ENCODE measurements at places on chromosomes 5 and 9.

DNA sequence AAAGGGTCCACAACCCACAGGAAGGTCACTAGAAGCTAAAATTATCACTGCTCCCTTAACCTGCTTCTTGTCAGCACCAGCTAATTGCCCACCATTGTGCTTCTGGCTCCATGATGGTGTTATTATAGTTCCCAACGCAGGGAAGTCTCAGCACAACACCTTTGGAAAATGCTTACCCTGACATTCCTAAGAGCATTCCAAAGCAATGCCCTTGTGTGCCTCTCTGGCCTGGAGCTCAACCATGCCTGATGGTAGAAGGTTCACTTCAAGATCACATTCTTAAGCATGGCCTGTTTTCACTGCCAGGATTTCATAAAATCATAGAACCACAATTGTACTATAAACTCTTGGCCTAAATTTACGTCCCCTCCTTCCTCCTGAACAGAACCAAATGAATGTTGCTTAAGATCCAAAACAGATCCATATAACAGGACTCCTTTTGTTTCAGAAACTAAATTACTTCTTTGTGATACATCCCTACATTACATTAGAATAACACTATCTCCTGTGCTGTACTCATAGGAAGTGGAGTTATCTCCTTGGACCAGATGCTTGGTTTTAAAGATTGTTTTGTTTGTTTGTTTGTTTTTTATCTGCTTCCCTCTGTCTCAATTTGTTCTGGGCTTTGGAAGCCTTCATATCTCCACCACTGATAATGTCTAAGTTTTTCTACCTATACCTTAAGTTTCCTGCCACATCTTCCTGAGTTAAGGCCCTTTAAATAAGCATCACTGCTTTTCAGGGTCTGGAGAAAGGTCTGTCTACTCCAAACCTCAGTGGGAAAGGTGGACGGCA lies 32.1 kb downstream of the ARL15 start:
- DNase-seq = no peak

- no peak for DNase-seq
Observed at GRCh38 chr5:114056185-114056538, 305.7 kb upstream of the KCNN2 start.

DNA sequence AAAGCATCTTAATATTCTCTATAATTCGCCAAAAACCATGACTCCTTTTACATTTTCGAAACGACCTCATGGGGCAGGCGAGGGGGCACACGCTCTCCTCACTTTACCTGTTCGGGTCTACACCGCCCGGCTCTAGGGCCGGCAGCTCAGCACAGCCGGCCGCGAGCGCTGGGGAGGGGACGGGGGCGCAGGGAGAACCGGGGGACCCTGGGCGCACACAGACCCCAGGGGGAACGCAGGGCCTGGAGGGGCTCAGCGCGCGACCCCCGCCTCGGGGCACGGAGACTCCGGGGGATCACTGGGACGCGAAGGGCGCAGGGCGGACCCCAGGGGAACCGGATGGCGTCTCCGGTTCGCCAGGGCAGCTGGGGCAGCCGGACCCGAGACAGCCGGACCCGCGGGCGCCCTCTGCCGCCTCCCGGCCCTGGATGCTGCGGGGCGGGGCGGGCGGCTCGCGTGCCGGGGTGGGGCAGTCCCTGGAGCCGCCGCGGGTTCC lies at the start of gene AHRR:
TSS of gene AHRR (plus strand) at position 485 of the 496 bp plus-strand sequence. CDS start 22,189 bp downstream, outside the sequence.
- peak; percentile 55 for DNase-seq

- DNase-seq = no peak
Observed at GRCh38 chr9:95025213-95026147, 292.0 kb downstream of the FANCC start.

DNA sequence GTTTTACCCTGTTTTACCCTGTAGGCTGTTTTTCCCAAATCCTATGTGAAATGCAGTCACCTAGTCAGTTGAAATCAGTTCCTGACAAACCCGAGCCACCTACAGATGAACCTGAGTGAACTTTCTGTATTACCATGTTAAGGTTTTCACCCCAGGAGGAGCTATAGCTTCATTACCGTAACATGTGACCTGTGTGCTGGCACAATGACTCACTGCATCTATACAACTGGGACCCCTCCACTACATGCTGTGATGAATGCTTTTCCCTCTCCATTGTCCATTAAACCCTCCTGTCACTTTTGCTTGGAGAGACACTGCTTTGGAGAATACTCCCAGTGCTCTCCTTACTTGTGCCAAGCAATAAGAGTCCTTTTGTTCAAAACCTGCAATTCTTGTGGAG lies 1974.8 kb downstream of the EFNA5 start:
- DNase-seq = peak; percentile 4

GRCh38 chr5:67426961-67427849 lies 230.6 kb upstream of the CD180 start:
- no peak for DNase-seq

- no peak for DNase-seq
Observed at GRCh38 chr5:123455640-123456039, 32.4 kb upstream of the CEP120 start.

GRCh38 chr9:88875400-88876120 lies 115.7 kb upstream of the S1PR3 start:
- DNase-seq = no peak

DNA sequence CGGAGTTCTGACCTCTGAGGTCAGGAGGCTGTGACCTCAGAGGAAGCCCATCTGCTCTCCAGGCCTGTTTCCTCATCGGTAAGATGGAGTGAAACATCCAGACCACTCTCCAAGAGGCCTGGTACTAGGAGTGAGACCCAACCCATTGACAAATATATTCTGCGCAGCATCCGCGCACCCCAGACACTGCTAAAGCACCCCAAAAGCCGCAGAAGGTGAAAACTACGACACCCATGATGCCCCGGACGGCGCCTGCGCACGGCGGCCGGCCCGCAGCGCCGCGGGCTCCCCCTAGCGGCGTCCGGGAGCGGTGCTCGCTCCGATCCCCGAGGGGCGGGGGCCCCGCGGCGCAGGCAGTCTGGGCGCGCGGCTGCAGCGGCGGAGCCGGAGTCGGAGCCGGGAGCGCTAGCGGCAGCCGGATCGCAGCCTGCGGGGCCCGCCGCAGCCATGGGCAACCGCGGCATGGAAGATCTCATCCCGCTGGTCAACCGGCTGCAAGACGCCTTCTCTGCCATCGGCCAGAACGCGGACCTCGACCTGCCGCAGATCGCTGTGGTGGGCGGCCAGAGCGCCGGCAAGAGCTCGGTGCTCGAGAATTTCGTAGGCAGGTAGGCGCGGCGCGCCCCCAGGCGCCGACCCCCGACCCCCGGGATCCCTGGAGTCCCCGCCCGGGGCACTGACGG lies at the start of gene DNM1:
TSS of gene DNM1 (plus strand) at position 356 of the 683 bp plus-strand sequence. CDS start at position 448, 92 bp downstream.
- DNase-seq = peak; percentile 50

DNA sequence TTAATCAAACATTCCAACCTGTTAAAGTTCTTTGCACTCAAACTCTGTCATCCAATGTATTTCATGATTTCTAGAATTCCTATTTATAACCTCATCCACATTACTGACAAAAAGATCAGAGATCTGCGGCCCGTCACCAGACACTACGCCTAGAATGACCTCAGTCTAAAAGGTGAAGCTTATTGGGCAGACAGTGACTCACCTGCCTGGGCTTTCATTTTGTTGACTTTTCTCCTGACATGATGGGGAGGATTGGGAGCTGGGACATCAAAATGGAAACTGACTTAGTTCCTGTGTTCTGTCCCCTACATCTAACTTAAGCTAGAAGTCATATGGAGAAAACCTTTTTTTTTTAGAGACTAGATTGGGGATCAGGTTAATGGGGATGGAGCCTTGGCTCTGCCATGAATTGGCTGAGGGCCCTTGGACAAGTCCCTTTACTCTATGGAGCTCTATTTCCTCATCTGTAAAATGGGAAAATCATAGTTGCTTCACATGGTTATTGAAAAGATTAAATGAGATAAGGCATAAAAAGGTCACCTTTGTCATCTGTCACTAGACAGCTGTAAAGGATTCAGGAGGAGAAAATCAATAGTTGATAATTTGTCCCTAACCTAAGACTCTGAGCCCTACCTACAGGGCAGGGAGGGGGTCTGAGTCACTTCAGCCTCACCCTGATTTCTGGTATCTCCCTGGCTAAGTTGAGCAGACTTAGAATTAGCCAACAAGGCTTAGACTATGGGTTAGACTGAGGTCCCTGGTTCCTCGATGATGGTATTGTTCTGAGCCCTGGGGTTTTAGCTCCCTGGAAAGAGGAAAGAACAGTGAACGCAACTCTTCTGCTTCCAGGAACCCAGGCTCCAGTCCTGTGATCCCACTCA lies 224.8 kb upstream of the TBC1D2 start:
- peak; percentile 59 for DNase-seq

DNA sequence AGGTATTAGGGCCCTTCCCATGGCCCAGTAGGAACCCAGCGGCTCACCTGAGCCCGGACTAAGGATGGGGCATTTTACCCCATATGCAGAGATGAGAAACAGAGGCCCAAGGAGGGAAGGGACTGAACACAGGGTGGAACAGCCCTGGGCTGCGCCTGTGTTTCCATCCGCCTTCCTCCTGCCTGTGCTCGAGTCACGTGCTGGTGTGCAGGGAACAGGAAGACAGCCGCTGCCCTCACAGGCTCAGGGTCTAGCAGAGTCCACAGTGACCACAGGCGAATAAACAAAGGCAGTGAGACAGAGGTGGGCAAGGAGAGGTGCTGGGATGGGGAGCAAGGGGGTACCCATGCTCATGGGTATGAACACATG lies 129.4 kb downstream of the C9orf50 start:
- DNase-seq = no peak

GRCh38 chr9:97983589-97984187 lies 547 bp downstream of the ANP32B start:
- DNase-seq = peak; percentile 17

DNA sequence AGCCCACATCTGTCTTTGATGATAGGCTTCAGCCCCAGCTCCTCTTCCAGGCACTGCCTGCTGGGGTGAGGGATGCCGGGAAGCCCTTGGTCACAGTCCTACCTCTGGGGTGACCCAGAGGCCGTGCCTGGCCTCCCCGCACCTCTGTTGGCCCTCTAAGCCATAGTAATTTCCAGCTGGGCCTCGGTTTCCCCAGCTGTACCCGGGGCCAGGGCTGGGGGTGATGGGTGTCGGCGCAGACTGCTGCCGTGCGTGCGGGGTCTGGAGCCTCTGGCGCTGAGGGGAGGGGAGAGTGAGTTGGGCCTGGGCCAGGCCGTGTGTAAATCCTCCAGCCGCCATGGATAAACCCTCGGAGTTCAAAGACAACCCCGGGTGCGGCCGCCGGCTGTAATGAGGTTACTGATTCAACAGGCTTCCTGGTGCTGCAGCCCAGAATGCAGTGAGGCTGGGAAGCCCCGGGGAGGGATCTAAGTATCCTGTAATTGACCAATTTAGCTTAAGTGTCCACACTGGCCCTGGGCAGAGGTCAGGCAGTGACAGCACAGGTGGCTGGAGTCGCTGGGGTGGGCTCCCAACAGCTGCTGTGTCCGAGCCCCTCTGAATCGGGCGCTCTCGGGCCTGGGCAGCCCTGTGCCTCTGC lies 7.1 kb downstream of the RXRA start:
- no peak for DNase-seq

- DNase-seq = no peak
Observed at GRCh38 chr5:1909346-1909985, 26.7 kb upstream of the IRX4 start.

GRCh38 chr5:75235711-75236110 lies 967 bp downstream of the ANKRD31 start:
- no peak for DNase-seq

DNA sequence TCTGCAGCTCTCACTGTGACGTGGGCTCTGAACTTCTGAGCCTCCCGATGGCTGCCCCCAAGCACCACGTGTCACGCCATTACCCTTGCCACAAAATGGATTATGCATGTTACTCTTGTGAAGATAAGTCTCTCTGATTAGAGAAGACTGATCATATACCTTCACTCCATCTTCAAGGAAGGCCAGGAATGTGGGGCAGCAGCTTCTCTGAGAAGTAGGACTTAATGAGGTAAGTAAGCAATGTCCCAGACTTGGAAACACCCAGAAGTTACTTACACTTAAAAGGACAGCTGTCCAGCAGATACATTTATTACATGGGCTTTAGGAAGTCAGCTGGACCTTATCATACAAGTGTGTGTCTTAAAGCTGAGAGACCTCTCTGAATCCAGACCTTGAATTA lies 155.0 kb downstream of the FGF1 start:
- DNase-seq = no peak

GRCh38 chr5:157290156-157290980 lies 24.4 kb downstream of the CYFIP2 start:
- peak; percentile 65 for DNase-seq

DNA sequence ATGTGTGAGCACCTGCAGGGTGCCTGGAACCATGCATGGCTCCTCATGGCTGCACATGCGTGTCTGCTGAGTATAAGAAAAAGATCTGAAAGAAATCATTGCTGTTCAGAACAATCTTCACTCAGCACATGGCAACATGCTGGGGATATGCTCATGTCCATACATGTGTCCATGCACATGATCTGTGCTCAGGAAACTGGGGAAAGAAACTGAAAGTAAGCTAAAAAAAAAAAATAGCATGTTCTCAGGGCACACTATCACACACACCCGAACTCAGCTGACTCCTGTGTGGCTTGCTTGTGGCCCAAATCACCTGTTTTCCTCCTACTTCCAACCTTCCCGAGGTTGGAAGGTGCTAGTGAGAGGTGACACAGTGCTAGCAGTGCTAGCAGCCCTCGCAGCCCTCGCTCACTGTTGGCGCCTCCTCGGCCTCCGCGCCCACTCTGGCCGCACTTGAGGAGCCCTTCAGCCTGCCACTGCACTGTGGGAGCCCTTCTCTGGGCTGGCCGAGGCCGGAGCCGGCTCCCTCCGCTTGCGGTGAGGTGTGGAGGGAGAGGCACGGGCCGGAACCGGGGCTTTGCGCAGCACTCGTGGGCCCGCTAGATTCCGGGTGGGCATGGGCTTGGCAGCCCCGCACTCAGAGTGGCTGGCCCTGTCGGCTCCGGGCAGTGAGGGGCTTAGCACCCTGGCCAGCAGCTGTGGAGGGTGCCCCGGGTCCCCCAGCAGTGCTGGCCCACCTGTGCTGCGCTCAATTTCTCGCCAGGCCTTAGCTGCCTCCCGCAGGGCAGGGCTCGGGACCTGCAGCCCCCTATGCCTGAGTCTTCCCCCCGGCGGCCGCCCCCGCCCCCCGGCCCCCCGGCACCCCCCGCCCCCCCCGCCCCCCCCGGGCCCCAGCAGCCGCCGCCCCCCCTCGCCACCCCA lies 76.0 kb downstream of the GADD45G start:
- DNase-seq = no peak

GRCh38 chr9:91727316-91727861 lies 222.6 kb downstream of the ROR2 start:
- DNase-seq = peak; percentile 58

DNA sequence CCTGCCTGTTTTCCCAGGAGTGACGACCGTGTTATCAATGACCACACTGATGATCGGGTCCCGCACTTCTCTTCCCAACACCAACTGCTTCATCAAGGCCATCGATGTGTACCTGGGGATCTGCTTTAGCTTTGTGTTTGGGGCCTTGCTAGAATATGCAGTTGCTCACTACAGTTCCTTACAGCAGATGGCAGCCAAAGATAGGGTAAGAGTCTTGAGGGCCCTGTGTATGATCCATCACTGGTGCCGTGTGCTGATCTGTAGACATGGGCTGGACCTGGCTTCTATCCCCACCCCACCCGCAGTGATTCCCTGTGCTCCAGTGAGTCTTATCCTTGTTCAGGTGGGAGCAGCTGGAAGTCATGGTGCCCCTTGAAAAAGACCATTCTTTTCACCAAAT lies 26.0 kb downstream of the GABRP start:
- peak; percentile 61 for DNase-seq

GRCh38 chr9:108755979-108756378 lies 99.8 kb downstream of the ACTL7B start:
- no peak for DNase-seq
